ENCODE measurements at places on chromosomes 11 and 22.

GRCh38 chr11:15307619-15308024 lies 192.9 kb downstream of the INSC start:
- DNase-seq: no peak

DNA sequence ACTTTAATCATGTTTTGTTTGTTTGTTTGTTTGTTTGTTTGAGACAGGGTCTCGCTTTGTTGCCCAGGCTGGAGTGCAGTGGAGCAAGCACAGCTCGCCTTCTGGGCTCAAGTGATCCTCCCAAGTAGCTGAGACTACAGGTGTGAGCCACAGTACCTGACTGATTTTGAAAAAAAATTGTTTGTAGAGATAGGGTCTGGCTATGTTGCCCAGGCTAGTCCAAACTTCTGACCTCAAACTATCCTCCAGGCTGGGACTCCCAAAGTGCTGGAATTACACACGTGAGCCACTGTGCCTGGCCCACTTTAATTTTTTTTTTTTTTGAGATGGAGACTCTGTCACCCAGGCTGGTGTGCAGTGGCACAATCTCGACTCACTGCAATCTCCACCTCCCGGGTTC lies 74.8 kb upstream of the CLDN5 start:
- DNase-seq: no peak

DNA sequence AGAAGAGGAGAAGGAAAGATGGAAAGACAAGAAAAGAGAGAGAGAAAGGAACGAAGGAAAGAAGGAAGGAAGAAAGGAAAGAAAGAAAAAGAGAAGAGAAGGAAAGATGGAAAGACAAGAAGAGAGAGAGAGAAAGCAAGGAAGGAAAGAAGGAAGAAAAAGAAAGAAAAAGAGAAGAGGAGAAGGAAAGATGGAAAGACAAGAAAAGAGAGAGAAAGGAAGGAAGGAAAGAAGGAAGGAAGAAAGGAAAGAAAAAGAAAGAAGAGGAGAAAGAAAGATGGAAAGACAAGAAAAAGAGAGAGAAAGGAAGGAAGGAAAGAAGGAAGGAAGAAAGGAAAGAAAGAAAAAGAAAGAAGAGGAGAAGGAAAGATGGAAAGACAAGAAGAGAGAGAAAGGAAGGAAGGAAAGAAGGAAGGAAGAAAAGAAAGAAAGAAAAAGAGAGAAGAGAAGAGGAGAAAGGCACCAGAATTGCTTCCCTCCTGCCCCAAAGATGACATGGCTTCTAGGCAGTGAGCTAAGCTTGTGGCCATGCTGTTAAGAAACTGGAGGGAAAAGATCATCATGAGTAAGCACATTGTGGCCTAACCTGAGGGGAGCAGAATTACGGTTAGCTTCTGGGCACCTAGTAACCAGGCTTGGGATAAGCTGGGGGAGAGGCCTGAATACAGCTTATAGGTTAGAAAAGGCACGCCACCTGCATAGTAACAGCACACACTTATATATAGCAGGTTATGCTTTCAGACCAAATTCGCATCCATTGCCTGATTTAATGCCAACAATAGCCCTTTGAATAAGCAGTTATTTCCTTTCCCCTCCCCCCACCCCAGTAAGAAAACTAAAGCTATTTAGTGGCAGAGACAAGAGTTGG lies 2.3 kb upstream of the ST3GAL4 start:
- peak; percentile 11 for DNase-seq

DNA sequence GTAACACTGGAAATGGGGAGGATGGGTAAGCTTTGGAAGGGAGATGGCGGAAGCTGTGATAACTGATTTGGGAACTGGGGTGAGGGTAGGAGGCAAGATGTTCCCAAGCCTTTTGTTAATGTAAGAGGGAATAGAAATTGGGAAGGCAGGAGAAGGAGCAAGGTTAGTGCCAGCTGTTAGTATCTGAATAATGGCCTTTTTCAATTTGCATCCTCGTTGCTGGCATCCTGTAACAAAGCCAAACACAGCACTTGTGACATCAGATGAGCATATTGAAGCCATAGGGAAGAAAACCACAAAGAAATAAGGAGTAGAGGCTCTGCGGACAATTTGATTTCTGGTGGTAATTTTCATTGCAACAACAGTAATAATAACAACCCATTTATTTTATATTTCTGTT lies 70.9 kb upstream of the CLMP start:
- DNase-seq: no peak

DNA sequence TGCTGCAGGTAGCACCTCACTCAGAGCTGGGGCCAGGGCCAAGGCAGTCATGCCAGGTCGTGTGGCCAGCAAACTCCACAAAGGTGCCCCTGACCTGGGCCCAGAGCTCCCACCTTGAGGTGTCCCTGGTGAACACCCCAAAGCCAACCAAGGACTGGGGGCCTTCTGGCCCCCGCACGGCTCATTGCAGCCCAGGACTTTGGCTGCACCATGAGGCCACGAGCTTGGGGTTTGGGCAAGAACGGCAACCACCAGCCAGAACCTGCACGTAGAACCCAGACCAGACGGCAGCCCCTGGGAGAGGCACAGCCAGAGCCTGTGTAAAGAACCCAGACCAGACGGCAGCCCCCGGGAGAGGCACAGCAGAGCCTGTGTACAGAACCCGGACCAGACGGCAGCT lies 7.8 kb downstream of the LRRC56 start:
- DNase-seq: no peak

DNA sequence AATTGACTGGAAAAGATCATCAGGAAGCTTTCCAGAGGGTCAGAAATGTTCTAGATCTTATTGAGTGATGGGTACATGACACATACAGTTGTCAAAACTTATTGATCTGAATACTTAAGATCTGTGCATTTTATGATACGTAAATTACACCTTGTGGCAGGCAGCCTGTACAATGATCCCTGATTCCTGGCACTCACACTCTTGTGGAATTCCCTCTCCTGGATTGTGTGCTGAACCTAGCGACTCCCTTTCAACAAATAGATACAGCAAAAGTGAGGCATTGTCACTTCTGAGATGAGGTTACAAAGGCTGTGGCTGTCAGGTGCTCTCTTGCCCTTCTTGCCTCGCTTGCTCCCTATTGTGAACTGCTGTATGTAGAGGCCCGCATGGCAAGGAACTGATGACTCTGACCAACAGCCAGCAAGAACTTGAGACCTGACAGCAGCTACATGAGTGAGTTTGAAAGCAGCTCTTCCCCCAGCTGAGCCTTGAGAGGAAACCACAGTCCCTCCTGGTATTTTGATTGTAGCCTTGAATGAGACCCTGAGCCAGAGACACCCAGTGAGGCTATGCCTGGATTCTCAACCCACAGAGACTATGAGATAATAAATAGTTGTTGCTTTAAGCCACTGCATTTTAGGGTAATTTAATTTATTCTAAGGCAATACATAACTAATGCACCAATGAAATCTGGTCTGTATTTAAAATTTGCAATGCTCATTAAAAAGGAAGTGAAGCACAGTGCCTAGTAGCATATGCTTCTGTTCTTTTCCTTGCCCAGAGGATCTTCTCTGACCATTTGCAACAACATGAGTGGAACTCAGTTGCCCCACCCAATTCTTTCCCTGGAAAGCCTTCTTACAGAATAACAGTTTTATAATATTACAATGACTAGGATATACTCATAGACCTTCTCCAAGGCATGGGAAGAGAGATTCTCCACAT lies 60.5 kb upstream of the IZUMO1R start:
- no peak for DNase-seq

DNA sequence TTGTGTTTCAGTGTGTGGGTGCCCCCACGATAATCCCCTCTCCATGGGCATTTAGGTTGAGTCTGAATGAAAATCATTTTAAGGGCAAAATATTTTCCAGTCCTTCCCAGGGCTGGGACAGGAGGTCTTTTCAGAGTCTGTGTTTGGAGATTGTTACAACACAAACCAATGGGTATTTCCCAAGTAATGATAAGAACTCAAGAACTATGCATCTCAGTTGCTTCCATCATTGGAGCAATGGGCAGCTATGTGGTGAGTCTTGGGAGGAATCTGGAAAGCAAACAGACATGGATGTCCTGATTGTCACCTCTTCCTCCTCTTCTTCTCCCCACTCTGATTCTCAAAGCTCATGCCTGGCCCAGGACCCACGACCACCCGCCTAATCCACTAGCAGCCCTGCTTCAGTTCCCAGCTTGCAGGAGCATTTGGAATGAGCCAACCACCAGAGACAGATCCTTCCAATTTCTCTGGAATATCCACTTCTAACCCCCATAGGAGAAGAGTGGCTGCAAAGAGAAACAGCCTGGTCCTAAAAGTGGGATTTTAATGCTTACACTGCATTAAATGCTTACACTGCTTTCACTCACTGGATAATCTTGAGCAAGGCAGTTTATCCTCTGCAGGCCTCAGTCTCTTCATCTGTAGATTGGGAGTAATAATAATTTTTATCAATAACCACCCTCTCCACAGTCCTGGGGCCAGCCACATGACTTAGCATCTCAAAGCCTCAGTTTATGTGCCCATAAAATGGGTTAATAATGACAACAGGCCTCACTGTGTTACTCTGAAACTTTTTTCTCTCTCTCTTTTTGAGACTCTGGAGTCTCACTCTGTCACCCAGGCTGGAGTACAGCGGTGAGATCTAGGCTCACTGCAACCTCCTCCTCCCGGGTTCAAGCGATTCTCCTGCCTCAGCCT lies 404.3 kb downstream of the MN1 start:
- DNase-seq: no peak

- DNase-seq: peak; percentile 1
These were observed at the start of gene CNTN5 for GRCh38 chr11:99020352-99021225. TSS of gene CNTN5 (plus strand) at chr11:99020949.

DNA sequence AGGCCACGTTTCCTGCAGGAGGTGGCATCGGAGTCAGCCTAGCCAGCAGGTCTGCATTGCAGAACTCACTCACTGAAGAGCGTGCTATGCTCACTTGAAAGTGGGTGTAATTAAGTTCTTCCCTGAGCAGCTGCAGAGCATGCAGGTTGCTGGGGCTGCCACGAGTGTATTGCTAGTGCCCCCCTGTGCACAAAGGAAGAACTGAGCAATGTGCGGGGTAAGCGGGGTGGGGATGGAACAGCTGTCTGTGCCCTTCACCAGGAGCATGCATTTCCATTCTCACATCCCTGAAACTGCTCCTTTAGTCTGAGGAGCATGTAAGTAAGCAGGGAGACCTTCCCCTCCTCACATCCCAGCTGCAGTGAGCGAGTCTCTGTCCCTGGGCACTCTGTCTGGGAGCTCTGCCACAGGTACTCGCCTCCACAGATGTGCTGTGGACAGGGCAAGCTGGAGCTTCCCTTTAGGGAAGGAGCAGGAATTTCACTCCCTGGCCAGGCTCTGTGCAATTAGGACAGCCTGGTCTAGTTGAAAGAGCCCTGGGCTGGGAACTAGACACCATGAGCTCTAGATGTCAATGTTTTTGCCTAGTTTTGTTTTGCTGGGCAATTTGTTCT lies 1031.8 kb downstream of the NTM start:
- no peak for DNase-seq

DNA sequence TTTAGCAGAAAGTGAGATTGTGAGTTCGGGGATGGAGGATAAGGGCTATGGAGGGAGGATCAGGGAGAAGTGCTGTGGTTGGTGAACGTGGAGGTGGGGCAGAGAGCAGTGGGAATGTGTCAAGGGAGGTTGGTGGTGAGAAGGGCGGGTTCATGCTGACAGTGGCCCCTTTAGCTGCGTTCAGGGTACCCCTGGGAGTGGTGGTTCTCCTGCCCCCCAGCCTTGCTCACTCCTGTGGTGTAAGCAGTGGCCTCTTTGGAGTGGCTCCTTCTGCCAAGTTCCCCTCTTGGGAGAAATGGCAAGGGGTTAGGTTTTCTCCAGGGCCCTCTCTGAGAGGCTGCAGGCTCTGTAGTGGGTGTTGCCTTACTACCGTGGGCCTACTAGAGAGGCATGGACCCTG lies 16.1 kb upstream of the NECTIN1 start:
- DNase-seq: no peak

GRCh38 chr11:33690290-33691065 lies 10.1 kb downstream of the C11orf91 start:
- DNase-seq: peak; percentile 4

- DNase-seq: peak; percentile 5
These were observed 8.5 kb downstream of the ACAD8 start for GRCh38 chr11:134261626-134262488.

GRCh38 chr11:130211144-130211543 lies 51.6 kb downstream of the ST14 start:
- no peak for DNase-seq

DNA sequence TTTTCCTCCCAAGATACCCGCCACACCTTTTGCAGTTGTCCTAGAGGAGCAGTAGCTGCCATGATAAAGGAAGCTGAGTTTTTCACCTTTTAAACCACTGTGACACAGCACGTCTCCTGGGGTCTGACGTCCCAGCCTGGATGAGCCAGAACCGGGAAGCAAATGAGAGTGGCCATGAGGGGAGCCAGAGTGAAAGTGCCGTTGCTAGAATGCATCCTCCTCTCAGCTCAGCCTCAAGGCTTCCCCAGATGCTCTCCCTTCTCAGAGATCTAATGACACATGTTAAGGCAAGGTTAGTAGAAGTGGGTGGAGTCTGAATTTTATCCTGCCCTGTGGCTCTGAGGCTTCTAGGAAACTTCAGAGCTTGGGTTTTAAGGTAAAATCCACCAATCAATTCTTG lies 23.4 kb upstream of the HTR3A start:
- DNase-seq: no peak

- peak; percentile 38 for DNase-seq
These were observed at the start of gene MMP10 for GRCh38 chr11:102780491-102780918. TSS of gene MMP10 (minus strand) at chr11:102780628. CDS start at chr11:102780591, 37 bp downstream.

- DNase-seq: no peak
These were observed 57.8 kb downstream of the ATG16L2 start for GRCh38 chr11:72872012-72872411.

- DNase-seq: no peak
These were observed 2.2 kb upstream of the SYT13 start for GRCh38 chr11:45288339-45288738.

- DNase-seq: no peak
These were observed 581.4 kb downstream of the DLG2 start for GRCh38 chr11:85045716-85046115.

DNA sequence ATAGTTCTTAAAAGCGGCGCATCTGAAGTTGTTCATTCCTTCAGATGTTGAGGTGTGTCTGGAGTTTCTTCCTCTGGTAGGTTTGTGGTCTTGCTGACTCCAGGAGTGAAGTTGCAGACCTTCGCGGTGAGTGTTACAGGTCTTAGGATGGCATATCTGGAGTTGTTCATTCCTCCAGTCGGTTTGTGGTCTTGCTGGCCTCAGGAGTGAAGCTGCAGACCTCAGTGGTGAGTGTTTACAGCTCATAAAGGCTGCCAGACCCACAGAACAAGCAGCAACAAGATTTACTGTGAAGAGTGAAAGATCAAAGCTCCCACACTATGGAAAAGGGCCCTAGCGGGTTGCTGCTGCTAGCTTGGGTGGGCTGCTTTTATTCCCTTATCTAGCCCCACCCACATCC lies 201.7 kb upstream of the PDGFD start:
- DNase-seq: no peak
